ENCODE measurements at places on chromosomes 2 and 18. TPM values are rescaled to one million over a fixed set of nuclear protein-coding genes. Genes with fewer than 3 reads are reported as not detected.

DNA sequence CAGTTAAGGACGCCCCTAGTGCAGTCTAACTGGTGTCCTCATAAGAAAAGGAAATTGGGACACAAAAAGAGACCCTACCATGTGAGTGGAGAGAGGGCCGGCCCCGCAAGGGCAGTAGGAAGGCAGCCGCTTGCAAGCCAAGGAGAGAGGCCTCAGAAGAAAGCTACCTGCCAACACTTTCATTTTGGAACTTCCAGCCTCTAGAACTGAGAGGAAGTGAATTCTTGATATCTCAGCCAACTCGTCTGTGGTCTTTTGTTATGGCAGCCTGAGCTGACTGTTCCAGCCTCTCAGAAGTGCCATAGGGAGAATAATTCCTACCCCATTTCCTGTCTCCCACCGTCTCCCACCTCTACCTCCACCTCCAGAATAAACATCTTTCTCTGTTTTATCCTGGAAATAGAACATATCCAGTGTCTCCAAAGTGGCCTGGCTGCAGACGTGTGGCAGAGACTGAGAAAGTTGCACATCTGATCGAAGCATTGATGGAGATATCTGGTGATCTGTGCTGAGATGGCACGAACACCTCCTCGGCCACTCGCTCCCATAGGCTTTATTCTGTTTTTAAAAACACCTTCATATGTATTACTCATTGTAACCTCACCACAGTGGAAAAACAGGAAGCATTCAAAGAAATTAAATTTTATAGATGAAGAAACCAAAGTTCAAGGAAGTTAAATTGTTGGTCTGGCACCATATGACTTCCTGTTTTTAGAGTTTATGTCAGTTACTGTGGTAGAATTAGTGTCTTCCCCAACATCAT lies 39.5 kb upstream of the MARCO start:
- H3K4me1 ChIP-seq = no peaks in the 10 kb centered on the region
- no peak overlapping the region for H3K4me3 ChIP-seq
- no peak for DNase-seq
- H3K36me3 ChIP-seq = no peaks in the 10 kb centered on the region
- no peaks in the 10 kb centered on the region for H3K27me3 ChIP-seq
- H3K27ac ChIP-seq = no peak overlapping the region

GRCh38 chr2:239462671-239463506 lies 62.1 kb upstream of the HDAC4 start:
- H3K4me3 ChIP-seq = no peak overlapping the region
- H3K4me1 ChIP-seq = no peaks in the 10 kb centered on the region
- no peak for DNase-seq
- H3K27ac ChIP-seq = no peak overlapping the region
- H3K36me3 ChIP-seq = no peaks in the 10 kb centered on the region

INHBB gene
- total RNA-seq = not detected

- no peaks in the 10 kb centered on the region for H3K27me3 ChIP-seq
- H3K4me3 ChIP-seq = peak within 1 kb of the TSS; percentile 92
- no peaks in the 10 kb centered on the region for H3K36me3 ChIP-seq
- H3K4me1 ChIP-seq = no peaks in the 10 kb centered on the region
These were observed 46.3 kb upstream of the CCDC150 start for GRCh38 chr2:196592911-196593881.

ARHGEF33 gene
- total RNA-seq = 1.0 TPM

ANKRD62 gene
- not detected for total RNA-seq

CD8B gene
- total RNA-seq = not detected

SERPINB4 gene
- total RNA-seq = not detected

RAB6C gene
- total RNA-seq = not detected

GRCh38 chr2:96888072-96889011 lies 18.5 kb upstream of the SEMA4C start:
- DNase-seq = no peak
- H3K4me3 ChIP-seq = no peak overlapping the region
- peaks cover 27% of the 10 kb centered on the region for H3K4me1 ChIP-seq
- H3K36me3 ChIP-seq = no peaks in the 10 kb centered on the region
- no peaks in the 10 kb centered on the region for H3K27me3 ChIP-seq

PLB1 gene
- 0.39 TPM for total RNA-seq

SCN2A gene
- total RNA-seq = 0.95 TPM

GRCh38 chr2:2796207-2796606 lies 465.1 kb upstream of the MYT1L start:
- no peaks in the 10 kb centered on the region for H3K4me1 ChIP-seq
- no peak overlapping the region for H3K4me3 ChIP-seq
- no peaks in the 10 kb centered on the region for H3K27me3 ChIP-seq
- no peaks in the 10 kb centered on the region for H3K36me3 ChIP-seq
- H3K27ac ChIP-seq = no peak overlapping the region

DNA sequence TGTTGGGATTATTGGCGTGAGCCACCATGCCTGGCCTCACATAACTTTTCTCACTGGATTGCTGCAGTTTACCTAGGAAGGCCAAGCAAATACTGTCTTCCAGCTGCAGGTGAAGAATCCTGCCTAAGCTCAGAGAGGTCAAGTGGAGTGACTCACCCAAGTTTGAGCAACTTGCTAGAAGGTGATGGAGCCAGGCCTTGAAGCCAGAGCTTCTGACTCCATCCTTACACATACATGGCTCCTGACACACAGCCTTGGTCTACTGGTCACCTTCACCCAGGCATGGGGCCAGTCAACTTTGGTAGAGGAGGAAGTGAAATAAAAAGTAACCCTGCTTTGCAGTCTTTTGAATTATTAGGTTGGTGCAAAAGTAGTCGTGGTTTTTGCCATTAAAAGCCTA lies 93.5 kb downstream of the VWA3B start:
- no peaks in the 10 kb centered on the region for H3K4me1 ChIP-seq
- peaks cover 3% of the 10 kb centered on the region for H3K27me3 ChIP-seq
- no peak for DNase-seq
- H3K36me3 ChIP-seq = no peaks in the 10 kb centered on the region
- H3K4me3 ChIP-seq = no peak overlapping the region

AGXT gene
- total RNA-seq = 0.67 TPM

MYOM1 gene
- 219 TPM for total RNA-seq

SCRN3 gene
- total RNA-seq = 38.5 TPM

DNA sequence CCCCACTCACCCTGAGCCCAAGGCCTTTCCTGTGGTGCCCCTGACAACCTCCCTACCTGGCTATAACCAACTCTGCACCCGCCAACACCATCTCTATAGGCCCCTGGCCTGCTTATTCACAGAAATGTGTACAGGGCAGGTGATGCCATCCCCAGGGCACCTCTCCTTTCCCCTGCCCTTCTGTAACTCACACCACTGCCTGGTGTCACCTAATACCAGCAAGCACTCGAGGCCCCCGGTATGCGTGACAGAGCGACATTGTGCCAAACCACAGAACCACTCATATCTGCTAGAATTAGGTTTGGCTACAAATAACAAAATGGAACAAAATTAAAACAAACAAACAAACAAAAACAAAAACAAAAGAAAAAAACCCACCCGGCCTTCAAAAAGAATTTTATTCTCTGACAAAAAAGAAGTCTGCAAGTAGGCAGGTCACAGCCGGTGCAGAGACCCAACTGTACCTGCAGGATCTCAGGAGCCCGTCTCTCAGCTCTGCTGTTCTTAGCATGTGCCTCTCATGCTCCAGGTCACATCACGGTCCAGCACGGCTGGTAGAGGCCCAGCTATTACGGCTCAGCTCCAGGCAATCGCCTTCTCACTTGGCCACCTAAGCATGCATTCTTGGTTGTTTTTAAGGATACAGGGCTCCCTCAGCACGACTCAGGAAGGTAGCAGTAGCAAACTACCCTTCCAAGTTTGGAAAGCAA lies 51.4 kb downstream of the FAM178B start:
- no peak overlapping the region for H3K27ac ChIP-seq
- DNase-seq = no peak
- no peak overlapping the region for H3K4me3 ChIP-seq
- H3K36me3 ChIP-seq = no peaks in the 10 kb centered on the region
- no peaks in the 10 kb centered on the region for H3K27me3 ChIP-seq
- H3K4me1 ChIP-seq = no peaks in the 10 kb centered on the region

DNA sequence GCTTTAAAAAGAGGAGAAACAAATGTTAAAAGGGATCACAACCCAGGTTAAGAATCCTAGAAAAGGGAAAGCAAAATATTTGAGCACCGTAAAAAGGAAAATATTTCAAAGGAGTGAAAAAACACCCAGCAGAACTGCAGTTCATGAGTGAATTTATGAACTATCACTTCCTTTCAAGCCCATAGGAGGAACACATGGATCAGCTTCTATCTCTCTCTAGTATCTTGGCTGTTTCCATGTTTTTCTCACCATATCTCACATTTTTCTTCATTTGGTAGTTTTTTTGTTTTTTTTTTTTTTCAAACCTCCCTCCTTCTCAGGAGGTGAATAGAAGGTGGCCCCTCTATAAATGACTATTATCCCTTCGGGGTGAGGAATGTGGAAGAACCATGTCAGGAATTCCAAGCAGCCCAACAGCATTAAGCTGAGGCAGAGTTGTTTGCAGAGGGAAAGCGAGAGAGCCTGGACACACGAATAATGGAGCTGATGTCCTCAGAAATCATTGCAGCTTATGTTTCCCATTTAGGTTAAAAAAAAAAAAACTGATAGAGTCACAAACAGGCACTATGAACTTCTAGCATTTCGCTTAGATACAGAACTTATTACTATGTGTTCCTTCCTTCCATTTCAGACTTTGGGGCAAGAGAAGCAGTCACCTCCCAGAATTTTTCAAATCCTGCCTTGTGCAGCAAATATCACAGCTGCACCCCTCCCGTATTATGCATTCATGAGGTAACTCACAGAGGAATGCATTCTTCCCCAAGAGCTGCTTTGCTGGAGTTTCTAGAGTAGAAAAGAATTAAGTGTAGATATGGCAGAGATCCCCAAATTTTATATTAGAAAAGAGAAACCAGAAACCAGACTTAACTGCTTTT lies 315.6 kb downstream of the IRS1 start:
- peak; percentile 38 for DNase-seq
- H3K4me3 ChIP-seq = no peak overlapping the region

DNA sequence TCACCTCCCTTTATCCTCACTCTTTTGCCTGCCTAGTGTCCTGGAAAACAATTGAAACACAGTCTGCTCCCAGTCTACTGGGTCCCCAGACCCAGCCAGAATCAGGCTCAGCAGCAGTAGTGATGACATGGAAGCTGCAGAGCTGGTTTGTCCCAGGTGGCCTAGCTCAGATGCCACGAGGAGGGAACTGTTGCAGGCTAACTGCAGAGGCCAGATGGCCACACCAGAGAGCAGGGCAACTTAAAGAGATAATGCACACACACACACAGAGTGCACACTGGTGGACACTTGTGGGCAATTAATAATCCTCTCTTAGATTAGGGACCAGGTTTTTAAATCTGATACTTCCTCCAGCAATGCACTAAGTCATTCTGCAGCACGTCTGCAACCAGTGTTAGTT lies 42.4 kb downstream of the GYPC start:
- H3K4me1 ChIP-seq = no peaks in the 10 kb centered on the region
- DNase-seq = no peak
- no peaks in the 10 kb centered on the region for H3K27me3 ChIP-seq
- no peaks in the 10 kb centered on the region for H3K36me3 ChIP-seq
- H3K27ac ChIP-seq = no peak overlapping the region

- H3K27ac ChIP-seq = peak within 1 kb of the TSS; percentile 52
- H3K4me3 ChIP-seq = peak within 1 kb of the TSS; percentile 17
- peak; percentile 39 for DNase-seq
- peaks cover 3% of the 10 kb centered on the region for H3K4me1 ChIP-seq
- H3K36me3 ChIP-seq = no peaks in the 10 kb centered on the region
- H3K27me3 ChIP-seq = no peaks in the 10 kb centered on the region
These were observed at the start of gene TFPI for GRCh38 chr2:187554011-187554703. Gene TFPI (minus strand): TSS chr2:187554435. CDS start chr2:187503768, 50,667 bp downstream.

GRCh38 chr2:38619458-38620164 lies 16.9 kb upstream of the HNRNPLL start:
- no peaks in the 10 kb centered on the region for H3K36me3 ChIP-seq
- no peak overlapping the region for H3K27ac ChIP-seq
- H3K4me3 ChIP-seq = no peak overlapping the region
- DNase-seq = peak; percentile 25
- no peaks in the 10 kb centered on the region for H3K27me3 ChIP-seq
- no peaks in the 10 kb centered on the region for H3K4me1 ChIP-seq

DNA sequence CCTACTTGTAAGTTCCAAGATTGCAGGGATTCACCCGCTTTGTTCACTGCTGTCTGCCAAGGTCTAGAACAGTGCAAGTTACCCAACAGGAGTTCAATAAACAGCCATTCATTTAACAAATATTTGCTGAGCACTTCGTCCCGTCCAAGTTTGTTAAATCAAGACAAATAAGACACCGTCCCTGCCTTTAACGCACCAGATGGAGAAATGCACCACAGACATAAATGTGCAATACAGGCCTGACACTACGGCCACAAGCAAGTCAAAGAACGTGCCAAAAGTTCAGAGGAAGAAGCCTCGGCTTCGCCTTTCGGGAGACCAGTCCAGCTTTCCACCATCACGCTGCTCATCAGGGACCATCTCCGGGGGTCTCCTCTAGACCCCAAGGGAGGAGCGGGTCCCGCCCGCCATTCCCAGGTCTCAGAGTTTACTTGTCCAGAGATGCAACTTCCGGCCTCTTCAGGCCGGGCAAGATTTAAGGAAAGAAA lies 429 bp downstream of the C2orf76 start:
- DNase-seq = no peak
- peaks cover 5% of the 10 kb centered on the region for H3K4me1 ChIP-seq
- H3K36me3 ChIP-seq = peaks cover 21% of the 10 kb centered on the region
- peak overlapping the region; percentile 69 for H3K4me3 ChIP-seq

DNA sequence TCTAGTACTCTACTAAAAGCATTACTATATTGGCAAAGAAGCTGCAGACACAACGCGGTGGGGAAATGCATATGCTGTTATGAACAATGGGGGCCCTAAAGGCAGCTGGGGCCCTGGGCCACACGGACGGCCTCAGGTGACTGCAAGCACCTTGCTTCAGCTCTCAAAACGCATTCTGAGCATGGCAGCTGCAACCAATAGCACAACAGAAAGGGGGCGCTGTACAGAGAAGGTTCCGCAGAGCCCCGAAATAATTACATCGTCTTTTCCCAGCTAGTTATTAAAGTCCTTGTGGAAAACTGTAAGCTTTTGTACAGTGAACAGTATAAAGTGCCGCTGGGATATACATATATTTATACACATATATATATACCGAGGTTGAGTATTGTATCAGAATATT lies 45.3 kb upstream of the PXDN start:
- H3K36me3 ChIP-seq = no peaks in the 10 kb centered on the region
- no peak for DNase-seq
- H3K27me3 ChIP-seq = no peaks in the 10 kb centered on the region
- H3K4me3 ChIP-seq = no peak overlapping the region
- H3K27ac ChIP-seq = no peak overlapping the region
- no peaks in the 10 kb centered on the region for H3K4me1 ChIP-seq

Data from cardiac muscle cell (in vitro differentiated cells and primary cell).